Occipital lobe (tissue), 3 donors: ENCODE measurements at places on chromosomes 2 and 18.

DNA sequence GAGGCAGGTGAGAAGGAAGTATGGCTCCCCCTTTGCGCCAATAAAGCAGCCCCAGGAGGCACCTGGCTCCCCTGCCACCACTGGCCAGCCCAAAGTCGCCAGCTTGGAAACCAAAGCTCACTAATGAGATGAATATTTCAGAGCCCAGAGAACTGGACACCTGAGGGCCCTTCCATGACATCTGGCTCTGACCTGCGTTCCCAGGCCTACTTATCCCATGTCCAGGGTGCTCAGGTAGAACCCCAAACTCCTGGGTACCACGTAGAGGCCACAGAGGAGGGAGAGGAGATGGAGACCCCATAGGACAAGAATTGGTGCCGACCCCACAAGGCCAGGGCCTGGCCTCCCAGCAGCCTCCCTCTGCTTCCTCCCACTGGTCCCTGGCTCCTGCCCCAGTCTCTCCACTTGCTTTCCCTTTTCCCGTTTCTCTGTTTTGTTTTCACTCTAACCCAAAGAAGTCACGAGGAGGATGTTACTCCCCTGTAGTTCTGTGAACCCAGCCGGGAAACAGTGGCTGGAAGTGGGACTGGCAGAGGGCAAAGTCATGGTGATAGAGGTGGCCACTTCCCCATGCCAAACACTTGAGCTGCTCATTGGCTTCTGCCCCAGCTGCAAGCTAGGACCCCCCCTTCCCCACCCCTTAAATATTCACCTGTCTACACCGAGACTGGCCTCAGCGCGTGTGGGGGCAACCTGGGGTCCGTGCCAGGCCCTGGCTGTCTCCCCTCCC is 820 bp downstream of the TMBIM1 start:
- no peak for DNase-seq

DNA sequence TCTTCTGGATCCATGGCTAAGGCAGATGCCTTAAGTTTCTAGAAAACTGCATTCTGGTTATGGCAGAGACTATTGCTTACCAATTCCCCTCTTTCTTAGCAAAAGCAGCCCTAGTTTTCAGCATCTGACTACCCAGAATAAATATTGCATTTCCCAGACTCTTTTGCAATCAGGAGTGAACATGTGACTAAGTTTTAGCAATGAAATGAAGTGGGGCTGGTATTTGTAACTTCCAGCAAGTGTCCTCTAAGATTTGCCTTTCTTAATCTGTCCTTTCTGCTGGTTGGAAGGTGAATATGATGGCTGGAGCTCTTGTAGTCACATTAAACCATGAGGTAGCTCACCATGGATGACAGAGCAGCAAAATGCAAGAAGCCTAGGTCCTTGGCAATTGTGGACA is 132.9 kb upstream of the PKDCC start:
- no peak for DNase-seq

DNA sequence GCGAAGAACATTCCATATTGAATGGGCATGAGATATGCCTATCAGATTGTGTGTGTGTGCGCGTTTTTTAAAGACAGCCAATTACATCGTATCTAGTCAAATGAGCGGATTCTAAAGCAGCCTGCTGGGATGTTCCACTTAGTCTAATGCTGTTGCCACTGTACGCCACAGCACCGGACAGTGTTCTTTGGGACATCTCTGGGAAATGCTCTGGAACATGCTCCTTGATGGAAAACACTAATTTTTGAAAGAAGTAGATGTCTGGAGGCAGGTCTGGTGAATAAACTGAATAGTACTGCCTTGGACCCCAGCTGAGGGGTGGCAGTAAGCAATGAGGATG is 3.6 kb upstream of the TMEM150A start:
- DNase-seq, result no peak

DNA sequence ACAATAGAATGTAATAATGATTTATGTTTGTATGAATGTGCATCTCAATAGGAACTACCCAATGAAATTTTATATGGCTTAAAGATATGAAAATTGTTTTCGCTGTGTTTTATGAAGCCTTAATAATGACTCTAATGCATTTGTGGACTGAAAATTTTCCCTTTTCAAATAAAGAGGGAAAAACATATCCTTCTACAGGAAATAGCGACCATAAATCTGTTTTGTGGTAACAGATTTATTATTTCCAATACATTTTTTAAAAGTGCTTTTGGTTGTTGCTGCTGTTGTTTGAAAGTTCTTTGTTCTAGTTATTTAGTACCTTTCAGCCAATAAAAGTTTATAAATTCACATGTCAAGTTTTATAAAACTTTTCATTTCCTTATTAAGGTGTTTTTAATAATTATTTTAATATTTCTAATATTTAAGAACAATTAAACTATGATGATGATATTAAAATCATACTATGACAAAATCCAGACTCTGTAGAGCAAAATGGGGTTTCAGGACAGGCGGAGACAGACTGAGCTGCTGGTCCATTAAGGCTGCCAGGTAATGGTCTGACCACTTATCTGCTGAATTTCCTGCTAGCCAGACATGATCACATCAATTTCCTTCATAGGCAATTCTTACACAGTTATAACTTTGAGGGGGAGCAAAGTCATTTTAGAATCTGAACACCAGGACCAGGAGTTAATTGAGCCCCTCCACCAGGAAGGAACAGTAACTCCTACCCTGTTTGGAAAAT is 65.7 kb upstream of the NEUROD1 start:
- DNase-seq, result no peak

- DNase-seq, result no peak
Observed at GRCh38 chr2:95308426-95308990, 11.4 kb downstream of the KCNIP3 start.

DNA sequence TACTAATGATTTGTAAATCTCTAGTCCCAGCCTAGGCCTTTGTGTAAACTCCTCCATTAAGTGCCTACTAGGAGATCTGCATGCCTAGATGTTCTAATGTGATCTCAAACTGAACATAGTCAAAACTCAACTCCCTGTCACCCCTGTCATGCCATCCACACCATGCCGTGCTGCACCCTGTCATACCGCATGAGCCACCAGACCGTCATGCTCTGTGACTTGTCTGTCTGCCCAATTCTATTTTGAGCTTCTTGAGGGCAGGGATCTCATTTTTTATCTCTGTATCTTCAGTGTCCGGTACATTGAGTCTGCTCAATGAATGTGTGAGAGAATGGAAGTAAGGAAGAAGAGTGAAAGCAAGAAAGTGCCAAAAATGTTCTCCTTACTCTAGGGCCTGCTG is 35.5 kb downstream of the GREB1L start:
- DNase-seq, result no peak

GRCh38 chr2:137287913-137288639 is 522.7 kb downstream of the THSD7B start:
- DNase-seq, result no peak

DNA sequence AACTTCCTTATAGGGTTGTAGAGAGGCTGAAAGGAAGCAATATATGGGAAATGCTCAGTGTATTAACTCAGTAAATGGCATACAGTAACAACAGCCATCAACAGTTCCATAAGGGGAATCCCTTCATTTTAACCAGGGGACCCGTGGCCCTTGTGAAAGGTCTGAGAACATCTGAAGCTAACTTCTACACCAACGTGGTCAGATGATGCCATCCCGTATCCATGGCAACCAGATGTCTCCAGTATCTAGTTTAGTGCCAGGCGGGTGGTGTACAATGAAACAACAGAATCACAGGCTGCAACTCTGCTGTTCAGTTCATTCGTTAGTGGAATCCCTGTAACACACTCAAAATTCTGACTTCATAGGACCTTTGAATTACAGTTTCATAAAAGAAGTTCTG is 162.3 kb downstream of the TGIF1 start:
- DNase-seq, result peak; percentile 16

- DNase-seq, result no peak
Observed at GRCh38 chr2:120538691-120539423, 192.9 kb downstream of the INHBB start.

- no peak for DNase-seq
Observed at GRCh38 chr2:45207101-45207500, 197.8 kb upstream of the SIX2 start.

DNA sequence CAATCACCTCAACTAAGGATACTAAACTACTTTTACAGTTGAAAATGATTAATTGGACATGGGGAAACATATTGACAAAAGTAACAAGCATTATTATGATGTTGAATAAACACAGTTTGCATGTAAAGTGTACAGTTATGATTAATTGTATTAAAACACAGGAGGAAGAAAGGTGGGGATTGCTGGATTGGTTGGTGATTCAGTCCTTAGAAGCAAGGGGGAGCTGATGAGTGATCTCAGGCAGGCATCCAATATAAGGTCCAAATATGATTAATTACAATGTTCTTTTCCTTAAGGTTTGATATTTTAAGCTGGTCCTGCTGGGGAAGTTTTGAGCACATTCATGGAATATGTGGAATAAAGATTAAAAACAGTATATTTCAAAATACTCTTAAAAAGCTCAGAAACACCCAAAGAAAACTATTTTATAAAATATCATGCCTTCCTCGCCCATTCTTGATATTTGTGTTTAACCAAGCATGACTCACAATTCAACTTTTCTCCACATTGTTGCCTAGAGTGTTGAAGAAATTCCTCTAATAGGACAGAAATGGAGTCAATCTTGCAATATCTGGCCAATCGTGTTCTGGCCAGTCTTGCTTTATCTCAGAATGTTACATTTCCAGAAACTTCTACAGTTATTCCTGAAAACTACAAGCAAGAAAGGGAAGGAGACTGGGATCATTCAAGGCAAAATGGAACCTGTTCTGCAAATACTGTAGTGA is 268.2 kb downstream of the RPIA start:
- DNase-seq, result no peak

DNA sequence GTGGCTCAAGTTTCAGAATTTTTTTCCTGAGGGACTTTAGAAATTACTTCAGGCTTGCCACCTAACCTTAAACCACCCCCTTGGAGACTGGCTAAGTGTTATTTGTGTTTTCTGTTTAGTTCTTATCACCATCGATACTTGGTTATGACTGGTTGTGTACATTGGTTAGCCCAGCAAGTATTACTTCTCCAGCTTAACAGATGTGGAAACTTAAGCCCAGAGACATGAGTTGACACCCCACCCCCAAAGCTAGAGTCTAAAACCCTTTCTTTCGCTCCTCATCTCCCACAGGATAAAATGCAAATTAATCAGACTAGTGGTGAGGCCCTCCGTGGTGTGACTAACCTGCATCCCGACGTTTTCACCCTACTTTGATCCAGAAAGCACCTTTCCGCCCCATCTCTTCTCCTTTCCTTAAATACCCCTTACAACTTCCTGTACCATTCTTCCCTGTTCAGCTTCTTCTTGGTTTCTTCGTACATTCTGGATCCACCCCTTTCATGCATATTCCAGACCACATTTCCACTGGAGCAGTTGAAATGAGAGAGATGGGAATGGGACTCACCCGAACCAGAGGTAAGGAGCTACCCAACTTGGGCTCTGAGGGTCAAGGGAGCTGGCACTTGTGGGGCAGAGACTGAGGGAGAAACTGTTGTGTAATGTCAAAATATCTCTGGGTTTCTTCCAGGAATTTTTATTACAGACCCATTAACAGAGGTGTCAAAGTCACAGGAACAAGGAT is 819 bp upstream of the MAP3K2 start:
- no peak for DNase-seq

- no peak for DNase-seq
Observed at GRCh38 chr2:220756653-220757052, 815.5 kb downstream of the EPHA4 start.
